ENCODE measurements at places on chromosomes 6 and 20. TPM values are rescaled to one million over a fixed set of nuclear protein-coding genes. Genes with fewer than 3 reads are reported as not detected.

- DNase-seq = no peak
Measured at GRCh38 chr6:139777202-139777970, 402.9 kb upstream of the CITED2 start.

GRCh38 chr6:13183415-13184088 is 144.8 kb downstream of the TBC1D7 start:
- DNase-seq = no peak

Gene TOMM6
- total RNA-seq = 34.4 TPM

Gene SEC23B
- total RNA-seq = 31.9 TPM

DNA sequence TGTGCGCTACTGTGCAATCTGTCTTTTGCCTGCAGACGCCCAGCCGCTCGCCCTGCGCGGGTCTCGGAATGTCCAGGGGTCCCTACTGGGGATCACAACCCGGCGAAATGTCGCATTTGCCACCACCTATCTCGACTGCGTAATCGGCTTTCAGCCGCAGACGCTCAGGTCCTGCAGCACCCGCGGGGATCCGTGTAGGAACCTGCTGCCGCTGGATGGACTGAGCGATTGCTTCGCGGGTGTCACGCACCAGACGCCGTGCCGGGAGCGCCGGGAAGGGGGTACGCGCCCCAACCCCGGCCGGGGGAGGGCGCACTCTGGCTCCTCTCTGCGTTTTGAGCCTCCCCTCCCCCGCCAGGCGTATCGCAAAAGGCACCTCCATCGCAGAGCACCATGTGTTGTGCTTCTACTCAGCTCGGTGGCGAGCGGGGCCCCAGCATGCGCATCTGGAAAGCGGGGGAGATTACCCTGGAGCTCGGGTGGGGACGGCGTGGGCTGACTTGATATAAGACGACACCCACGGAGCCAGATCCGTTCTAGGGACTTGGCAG is 747 bp upstream of the PTPRA start:
- no peak for DNase-seq

GRCh38 chr6:118652051-118652615 is 742 bp upstream of the CEP85L start:
- DNase-seq = no peak

- no peak for DNase-seq
Measured at GRCh38 chr20:15675061-15675514, 898.2 kb downstream of the KIF16B start.

Gene EDN3
- total RNA-seq = 3.1 TPM

Data from urinary bladder (tissue), 4 donors.